NCI-H187 treated with DMSO at 0.1 percent for 48 hours (cell line): ENCODE measurements at places on chromosomes 2 and 18.

GRCh38 chr18:76823587-76824011, 1.2 kb downstream of the ZNF236 start:
- no peak for DNase-seq

DNA sequence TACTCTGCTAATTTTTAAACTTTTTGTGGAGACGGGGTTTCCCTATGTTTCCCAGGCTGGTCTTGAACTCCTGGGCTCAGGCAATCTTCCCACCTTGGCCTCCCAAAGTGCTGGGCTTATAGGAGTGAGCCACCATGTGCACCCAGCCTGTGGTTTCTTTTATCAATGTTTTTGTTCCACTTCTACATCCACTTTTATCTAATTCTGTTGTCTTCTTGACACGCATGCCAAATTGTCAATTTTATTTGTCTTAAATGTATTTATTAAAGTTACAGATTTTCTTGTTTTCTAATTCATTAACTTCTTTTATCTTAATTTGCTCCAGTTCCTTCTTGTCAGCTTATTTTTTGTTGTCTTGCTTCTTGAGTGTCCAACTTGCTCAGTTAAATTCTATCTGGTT, 43.8 kb upstream of the ASPRV1 start:
- no peak for DNase-seq

DNA sequence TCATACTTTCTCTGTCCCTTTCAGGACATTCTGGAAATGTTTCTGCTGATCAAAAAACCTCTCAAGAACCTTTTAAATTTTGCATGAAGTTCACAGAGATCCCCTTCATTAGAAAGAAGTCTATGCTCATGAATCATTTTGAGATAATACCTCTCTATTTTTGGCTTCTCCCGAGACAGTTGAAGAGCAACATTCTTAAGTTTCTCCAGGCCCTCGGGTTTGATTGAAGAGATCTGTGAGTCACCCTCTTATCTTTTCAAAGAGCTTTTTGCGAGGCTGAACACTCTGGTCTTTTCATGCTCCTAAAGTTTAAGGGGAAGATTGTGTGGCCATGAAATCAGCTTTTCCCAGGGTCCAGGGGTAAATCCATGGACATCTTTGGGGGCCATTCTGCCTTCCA, 354.2 kb downstream of the FBXO15 start:
- no peak for DNase-seq

GRCh38 chr2:241456546-241456945, 51.8 kb downstream of the STK25 start:
- no peak for DNase-seq

- no peak for DNase-seq
Observed at GRCh38 chr2:98676742-98677141, 54.2 kb downstream of the MGAT4A start.

DNA sequence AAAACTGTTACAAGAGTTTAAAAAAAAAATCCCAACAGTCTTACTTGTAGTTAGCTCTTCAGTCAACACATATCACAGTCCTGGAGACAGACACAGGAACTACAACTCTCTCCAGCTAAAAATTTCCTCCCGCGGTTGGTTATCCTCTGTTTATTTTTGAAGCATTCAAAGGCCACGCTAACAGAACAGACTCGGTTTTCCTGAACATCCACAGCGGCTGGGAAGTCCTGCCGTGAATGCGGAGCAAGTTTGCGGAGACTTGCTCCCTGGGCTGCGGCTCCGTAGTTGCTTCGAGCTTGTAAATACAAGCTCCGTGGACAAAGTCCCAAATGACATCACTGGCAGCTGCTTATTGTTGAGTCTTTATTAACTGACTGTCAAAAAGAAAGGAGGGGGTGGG, at the start of gene NCKAP5:
Gene NCKAP5, minus strand, starts transcription at position 292 of the 400 bp plus-strand sequence. CDS start 50,937 bp downstream, outside the sequence.
- no peak for DNase-seq

GRCh38 chr18:26304511-26304910, 78.3 kb downstream of the TAF4B start:
- DNase-seq: no peak

DNA sequence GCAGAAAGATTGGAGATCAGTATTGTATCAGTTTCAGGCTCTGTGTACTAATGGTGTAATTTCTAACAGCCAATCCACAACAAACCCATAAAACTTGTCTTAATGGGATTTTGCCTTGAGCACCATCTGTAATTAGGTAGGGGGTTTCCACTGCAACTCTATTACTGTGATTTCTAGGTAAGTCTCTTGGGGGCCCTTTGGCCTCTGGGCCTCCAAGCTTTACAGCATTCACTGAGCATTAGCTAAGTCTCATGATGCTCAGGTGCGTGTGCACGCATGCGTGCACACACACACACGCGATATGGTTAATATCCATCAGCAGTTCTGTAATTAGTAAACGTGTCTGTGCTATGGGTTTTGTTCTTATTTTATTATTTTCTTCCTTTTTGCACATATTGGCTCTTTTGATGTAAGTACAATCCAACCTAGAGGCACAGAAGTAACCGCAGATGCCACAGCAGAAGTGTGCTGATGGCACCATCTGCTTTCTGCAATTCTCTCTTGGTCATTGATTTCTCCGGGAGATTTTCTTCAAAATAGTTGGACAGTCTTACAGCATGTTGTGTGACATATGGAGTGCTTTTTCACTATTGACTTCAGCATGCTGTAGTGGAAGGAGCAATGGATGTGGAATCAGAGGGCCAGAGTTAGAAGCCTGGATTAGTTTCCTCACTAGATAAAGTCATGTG, 592.0 kb downstream of the LRRTM4 start:
- no peak for DNase-seq

DNA sequence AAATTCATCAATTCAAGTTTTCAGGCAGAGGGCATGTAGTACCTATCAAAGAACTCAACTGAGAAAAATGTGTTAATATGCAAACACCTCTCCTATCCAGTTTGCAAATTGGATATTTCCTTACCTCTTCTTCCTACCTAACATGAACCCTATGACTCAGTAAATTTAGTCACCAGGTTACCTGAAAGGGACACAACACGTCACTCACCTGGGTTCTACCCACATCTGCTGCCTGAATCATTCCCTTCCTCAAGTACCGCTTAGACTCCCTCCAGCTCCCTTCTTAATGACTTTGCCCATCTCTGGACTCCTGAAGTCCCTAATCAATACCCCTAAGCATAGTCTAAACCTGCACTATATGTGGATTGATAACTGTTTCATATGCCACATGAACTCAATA, 10.4 kb downstream of the ANKRD44 start:
- no peak for DNase-seq

- DNase-seq: no peak
Observed at GRCh38 chr2:78601113-78601512, 424.4 kb upstream of the REG3G start.
